Cortex of kidney (tissue), 1 donor: ENCODE measurements at places on chromosomes 12 and 14.

DNA sequence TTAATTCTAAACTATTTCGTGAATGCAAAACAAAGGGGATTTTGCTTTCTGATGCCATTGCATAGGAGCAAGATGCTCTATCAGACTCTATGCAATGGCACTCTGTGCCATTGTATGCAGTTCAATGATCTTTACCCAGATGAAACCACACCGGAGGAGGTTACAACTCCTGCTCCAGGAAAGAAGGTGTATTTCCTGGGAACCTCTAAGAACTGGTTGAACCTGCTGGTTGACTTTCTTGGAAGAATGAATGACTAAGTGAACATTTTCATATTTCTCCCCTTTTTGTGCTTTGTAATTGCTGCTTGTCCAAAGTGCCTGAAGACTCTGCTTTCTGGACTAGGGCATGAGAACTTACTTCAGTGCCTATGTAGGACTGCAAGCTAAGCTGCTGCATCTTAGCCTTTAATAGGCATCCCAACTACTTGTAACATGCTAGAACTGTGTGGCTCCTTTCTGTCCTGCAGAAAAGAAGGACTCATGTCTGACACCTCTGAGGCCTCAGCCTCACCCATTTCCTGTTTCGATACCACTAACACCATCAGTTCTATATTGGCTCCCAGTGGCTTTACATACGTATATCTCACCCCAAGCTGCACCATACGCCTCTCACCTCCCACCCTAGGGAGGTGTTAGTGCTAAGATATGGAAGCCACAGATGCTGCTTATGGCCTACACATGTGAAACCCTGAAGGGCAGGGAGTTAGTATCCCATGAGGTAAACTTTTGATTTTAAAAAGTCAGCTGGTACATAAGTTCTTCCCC lies 193.5 kb upstream of the CNOT2 start:
- no peak for DNase-seq

DNA sequence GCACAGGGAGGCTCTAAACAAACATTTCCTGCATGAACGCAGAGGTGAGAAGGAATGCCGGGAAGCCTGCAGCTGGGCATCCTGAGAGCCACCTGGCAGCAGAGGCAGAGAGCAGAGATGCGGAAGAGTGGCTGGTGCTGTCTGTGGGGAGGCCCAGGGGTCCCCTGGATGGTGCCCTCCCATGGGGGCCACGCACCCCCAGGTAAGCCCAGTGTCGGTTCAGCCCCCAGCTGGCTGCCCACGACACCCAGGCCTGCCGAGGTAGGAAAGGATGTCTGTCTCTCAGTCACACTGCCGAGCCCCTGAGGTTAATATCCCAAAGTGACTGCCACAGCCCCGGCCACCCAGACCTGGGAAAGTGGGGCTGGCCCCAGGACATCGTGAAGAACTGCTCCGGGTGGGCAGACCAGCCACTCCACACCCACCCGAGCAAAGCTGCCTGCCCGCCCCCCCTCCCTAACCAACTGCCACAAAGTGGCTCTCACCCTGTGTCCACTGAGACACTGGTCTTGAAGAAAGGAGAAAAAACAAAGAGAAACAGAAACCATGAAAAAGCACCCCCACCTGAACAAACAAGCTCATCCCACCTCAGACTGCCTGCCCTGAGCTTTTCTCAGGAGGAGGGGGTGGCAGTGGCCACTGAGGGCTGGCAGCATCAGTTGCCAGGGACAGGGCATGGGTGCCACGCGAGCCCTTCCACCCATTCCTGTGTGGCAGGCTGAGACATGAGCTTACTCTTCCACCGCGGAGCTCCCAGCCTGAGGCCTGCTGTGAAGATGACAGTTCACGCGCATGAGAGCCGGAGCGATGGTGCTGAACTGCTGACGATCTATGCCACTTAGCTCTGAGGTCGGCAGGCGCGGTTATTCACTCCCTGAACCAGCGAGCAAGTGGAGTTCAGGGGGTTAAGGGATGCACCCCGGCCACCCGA lies 40.8 kb downstream of the CCDC88C start:
- DNase-seq = no peak

DNA sequence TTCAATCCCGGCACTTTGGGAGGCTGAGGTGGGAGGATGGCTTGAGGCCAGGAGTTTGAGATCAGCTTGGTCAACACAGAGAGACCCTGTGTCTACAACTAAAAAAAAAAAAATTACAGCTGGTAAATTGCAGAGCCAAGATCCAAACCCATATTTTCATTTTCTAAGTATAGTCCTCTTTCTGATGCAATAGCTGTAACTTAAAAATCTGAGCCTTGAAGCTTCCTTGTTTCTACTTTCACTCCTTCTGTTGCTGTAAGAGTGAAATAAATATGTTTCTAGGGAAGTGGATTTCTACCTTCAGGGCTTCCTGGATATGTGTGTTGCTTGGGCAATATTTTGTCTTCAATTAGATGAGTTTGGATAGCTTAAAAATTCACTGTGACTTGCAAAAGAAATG lies 42.0 kb upstream of the PRICKLE1 start:
- no peak for DNase-seq

GRCh38 chr12:96876966-96877365 lies 30.1 kb upstream of the NEDD1 start:
- DNase-seq = no peak

GRCh38 chr12:107320929-107321631 lies 227.7 kb upstream of the CRY1 start:
- no peak for DNase-seq

DNA sequence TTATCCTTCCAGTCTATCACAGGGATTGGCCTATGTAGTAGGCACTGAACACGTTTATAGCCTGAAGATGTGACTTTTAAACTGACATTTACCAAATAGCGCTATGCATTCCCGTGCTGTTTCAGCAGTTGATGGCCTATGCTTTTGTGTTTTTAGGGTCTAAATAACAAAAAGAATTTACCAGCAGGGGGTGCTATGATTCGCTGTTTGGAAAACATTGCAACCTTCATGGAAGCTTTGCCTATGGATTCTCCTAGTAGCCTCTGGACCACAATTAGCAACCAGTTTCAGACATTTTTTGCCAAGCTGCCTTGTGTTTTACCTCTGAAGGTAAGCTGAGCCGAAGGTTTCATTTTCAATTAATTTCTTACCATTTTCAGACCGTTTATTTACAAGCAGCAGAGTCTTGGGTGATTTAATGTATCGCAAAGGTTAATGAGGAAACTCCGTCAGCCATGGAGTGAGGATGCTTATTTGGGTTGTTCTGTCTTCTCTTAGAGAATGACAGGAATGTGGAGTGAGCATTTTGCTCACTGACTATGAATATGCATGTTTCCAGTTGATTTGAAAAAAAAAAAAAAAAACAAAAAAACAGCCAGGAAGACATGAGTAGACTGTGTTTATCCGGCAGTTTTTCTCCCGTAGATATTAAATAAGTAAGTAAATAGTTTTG lies 133.1 kb downstream of the PRIMA1 start:
- no peak for DNase-seq

DNA sequence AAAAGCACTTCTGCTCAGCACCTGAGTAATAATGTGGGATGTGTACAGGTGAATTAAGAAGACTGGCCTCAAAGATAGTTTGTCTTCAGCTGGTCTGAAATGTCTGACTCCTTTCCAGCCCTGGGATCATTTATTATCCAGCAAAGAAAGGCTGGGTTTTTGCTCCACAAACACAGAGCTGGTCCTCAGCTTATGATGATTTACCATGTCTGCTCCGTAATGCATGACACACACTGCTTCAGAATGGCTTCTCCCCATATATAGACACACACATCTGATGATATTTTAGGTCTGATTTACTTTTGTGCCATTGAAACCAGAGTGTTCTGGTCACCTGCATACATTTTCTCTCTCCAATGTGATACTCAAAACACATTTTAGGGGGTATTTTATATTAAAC lies 225.0 kb downstream of the SLC25A21 start:
- DNase-seq = no peak

- no peak for DNase-seq
Observed at GRCh38 chr12:109870648-109871047, 9.7 kb downstream of the GLTP start.

DNA sequence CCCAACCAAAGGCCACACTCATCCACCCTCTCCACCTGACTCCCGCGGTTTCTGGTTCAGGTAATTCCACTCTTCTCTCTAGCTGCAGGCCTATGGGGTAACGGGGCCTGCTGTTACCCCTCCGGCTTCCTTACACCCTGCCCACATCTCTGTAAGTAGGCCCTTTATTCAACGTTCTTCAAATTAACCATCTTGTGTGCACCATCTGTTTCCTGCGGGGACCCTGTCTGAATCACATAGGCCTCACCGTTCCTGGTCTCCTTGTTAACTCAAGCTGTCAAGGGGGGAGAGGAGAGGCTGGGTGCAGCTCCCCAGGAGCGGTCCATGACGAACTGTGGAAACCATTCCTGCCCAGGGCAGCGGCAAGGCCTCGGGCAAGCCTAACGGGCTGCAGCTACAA lies 9.3 kb upstream of the DLK1 start:
- no peak for DNase-seq

DNA sequence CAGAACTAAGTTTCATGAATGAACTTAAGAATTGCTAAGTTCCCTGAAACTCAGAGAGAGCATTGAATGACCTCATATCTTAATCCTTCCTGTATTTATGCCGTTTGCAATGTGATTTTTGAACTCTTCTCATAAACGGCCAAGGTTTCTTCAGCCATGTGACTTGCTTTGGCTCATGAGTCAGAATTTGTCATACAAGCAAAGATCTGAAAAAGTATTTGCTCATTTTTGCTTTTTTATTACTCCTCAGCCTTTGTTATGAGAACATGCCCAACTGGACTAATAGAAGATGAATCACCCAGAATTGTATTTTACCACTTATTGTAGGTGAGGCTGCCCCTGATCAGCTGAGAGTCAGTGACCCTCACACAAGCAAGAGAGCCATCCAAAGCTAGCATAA lies 693.8 kb downstream of the BCL11B start:
- DNase-seq = no peak

DNA sequence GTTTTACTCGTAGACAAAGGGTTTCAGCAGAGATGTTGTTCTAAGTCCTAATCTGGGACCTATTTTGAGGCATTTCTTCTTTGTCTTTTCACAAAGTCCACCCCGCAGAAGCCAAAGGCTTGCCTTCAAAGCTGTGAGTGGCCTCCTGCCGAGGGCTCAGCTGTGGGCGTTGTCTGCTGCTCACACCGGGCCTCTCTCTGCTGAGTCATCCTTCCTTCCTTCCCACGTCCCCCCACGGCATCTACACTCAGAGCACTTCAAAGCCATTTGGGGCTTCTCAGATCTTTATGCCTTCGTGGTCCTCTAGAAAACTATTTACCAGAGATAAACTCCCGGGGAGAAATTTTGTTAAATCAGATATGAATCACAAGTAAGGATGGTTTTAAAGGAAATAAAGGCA lies 115.9 kb upstream of the TMPO start:
- no peak for DNase-seq

GRCh38 chr12:101779200-101779599 lies 39.9 kb upstream of the SYCP3 start:
- DNase-seq = no peak

DNA sequence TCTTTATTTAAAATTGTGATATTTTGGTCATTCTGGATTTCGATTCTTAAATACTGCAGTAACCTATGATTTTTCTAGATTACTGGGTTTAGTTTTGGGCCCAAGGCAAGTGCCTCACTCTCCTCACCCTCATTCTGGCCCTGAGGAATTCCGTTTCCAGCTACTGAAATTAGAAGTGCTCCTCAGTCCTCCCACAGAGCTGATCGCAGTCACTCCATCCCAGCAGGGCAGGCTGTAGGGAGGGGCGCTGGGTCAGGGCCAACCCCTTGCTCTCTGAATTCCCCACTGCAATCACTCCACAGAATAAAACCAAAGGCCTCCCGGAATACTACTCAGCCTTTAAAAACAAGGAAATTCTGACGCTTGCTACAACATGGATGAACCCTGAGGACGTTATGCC lies 66.5 kb upstream of the DIO3 start:
- DNase-seq = no peak

DNA sequence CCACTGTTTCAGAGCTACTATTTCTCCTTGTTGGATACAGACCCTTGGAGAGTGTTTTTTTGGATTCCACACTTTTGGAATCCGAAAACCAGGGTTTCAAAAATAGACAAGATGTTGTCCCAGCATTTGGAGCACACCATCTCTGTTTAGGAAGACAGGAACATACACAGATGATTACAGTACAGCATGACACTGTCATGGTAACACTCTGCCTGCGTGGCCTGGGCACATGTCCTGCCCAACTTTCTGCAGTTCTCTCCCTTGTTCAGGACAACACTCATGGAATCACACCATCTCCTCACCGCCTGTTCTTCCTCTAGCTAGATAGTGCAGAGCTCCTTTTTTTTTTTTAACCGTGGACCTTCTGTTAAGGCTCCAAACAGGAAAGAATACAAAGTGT lies 369.2 kb downstream of the PDZRN4 start:
- no peak for DNase-seq

- DNase-seq = no peak
Observed at GRCh38 chr12:25332143-25332542, 81.4 kb upstream of the KRAS start.

GRCh38 chr14:60721326-60722106 lies 2.6 kb downstream of the SIX4 start:
- no peak for DNase-seq

DNA sequence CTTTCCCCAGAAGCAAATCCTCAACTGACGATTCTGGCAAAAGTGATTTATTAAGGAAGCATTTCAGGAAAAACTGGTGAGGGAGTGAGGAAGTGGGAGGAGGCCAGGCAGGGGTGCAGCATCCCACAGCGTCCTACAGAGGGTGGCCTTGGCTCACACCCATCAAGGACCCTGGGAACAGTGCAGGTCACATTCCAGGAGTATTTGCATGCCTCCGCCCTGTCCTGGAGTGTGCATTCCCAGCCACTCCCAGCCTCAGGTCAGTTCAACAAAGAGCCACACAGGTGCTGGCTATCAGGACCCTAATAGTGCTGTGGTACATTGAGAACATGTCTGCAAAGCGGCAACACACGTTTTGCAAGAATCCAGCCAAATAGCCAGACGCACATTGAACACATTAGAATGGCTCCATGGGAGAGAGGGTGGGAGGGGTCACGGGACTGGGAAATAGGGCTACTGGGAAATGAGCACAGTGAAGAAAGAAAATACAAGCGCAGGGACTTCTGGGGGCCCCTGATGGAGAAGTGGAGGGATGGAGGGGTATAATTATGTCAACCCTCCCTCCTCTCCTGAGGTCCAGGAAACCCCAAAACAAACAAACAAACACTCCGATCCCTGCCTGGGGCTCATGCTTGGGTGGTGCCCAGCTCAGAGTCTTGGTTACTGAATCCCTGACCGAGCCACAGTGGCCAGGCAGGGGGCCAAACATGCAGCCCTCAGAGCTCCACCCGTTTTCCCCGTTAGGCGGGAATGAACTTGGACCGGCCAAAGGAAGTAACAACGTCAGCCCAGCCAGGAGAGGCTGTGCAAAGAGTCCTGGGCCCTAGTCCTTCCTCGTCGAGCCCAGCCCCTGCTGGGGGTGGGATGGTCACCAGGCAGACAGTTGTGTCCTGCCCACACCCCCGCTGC lies 36.5 kb downstream of the CMKLR1 start:
- no peak for DNase-seq

- no peak for DNase-seq
Observed at GRCh38 chr14:38775986-38776385, 327.0 kb downstream of the SEC23A start.
